Thoracic aorta (tissue), 2 donors: ENCODE measurements at places on chromosomes 6 and 20. TPM values are rescaled to one million over a fixed set of nuclear protein-coding genes. Genes with fewer than 3 reads are reported as not detected.

DNA sequence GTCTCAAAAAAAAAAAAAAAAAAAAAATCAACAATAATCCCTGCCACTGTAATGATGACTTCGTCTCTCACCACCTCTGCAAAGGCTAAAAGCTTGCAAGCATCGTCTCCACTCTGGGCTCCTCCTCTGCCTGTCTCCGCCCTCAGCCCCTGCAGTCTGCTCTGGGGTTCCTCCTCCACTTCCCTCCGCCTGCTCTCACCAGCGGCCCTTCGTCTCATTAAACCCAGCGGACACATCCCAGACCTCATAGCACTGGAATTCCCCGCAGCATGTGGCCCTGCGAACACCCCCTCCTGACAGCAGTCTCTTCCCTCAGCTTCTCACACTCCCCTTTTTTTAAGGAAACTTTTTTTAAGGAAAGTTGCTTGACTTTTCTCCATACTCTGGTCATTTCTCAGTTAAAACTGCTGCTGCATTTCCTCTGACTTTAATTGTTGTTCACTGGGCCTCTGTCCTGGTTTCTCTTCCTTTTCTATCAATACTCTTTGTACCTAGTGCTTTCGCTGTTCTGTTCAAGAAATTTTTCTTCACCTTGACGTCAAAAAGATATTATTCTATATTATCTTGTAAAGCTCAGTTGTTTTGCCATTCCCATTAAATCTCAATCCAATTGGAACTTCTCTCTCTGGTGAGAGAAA lies 70.9 kb upstream of the PLEKHG1 start:
- H3K36me3 ChIP-seq, result no peaks in the 10 kb centered on the region
- no peak overlapping the region for H3K27ac ChIP-seq
- H3K4me1 ChIP-seq, result peaks cover 7% of the 10 kb centered on the region
- H3K4me3 ChIP-seq, result no peak overlapping the region
- H3K27me3 ChIP-seq, result no peaks in the 10 kb centered on the region

NANP gene
- total RNA-seq, result 9.0 TPM

VSX1 gene
- total RNA-seq, result not detected

DNA sequence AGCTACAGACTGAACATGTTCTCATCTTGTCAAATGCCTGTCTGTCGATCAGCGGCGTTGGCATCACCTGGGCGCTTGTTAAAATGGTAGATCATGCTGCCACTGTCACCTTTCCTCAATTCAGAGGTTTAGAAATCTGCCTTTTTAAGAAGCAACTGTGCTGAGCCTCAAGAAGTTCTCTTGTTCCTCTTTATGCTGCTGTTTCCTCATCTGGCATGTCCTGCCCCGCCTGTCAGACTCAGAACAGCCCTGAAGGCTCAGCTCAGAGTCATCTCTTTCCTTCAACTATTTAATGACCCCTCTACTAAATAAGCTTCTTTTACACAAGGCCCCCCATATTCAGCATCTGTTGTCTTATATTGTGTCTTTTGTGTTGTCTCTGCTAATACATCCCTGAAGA lies 368.2 kb downstream of the EPM2A start:
- H3K4me3 ChIP-seq, result no peak overlapping the region
- peaks cover 3% of the 10 kb centered on the region for H3K4me1 ChIP-seq
- H3K27ac ChIP-seq, result no peak overlapping the region
- H3K36me3 ChIP-seq, result no peaks in the 10 kb centered on the region
- no peak for DNase-seq

GRCh38 chr20:10521068-10521831 lies 86.1 kb downstream of the SLX4IP start:
- no peak overlapping the region for H3K4me3 ChIP-seq
- H3K27me3 ChIP-seq, result no peaks in the 10 kb centered on the region
- no peaks in the 10 kb centered on the region for H3K36me3 ChIP-seq
- no peak for DNase-seq
- H3K4me1 ChIP-seq, result no peaks in the 10 kb centered on the region

- no peak for DNase-seq
- no peaks in the 10 kb centered on the region for H3K36me3 ChIP-seq
- H3K4me3 ChIP-seq, result no peak overlapping the region
- no peak overlapping the region for H3K27ac ChIP-seq
- H3K4me1 ChIP-seq, result no peaks in the 10 kb centered on the region
- H3K27me3 ChIP-seq, result no peaks in the 10 kb centered on the region
Measured at GRCh38 chr6:139107051-139107450, 27.8 kb upstream of the HECA start.

C6orf15 gene
- not detected for total RNA-seq

- no peaks in the 10 kb centered on the region for H3K27me3 ChIP-seq
- no peak overlapping the region for H3K27ac ChIP-seq
- H3K4me1 ChIP-seq, result no peaks in the 10 kb centered on the region
- no peak overlapping the region for H3K4me3 ChIP-seq
Measured at GRCh38 chr6:10030942-10031537, 383.8 kb downstream of the TFAP2A start.

DNA sequence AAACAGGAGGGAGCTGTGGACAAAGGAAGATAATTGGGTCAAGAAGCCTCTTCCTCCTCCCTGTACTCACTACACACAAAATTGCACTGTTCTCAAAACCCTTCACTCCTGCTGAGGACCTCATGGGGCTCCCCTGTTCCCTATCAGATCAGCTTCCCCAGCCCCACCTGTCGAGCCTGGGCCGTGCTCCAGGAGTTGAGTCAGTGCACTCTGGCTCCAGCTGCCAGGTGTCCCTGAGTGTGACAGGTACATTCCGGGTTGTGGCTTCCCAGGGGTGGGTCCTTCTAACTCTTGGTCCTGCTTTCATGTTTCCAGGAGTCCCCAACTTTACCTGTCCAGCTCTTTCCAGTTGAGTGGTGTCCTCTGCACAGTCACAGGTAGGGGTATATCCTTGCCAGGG lies 8.4 kb downstream of the RAB5IF start:
- H3K27me3 ChIP-seq, result no peaks in the 10 kb centered on the region
- H3K36me3 ChIP-seq, result peaks cover 53% of the 10 kb centered on the region
- no peak overlapping the region for H3K27ac ChIP-seq

GRCh38 chr6:153117986-153118879 lies 12.8 kb downstream of the RGS17 start:
- no peaks in the 10 kb centered on the region for H3K4me1 ChIP-seq
- H3K27me3 ChIP-seq, result no peaks in the 10 kb centered on the region
- H3K36me3 ChIP-seq, result no peaks in the 10 kb centered on the region
- H3K27ac ChIP-seq, result no peak overlapping the region
- no peak overlapping the region for H3K4me3 ChIP-seq
- no peak for DNase-seq

- no peaks in the 10 kb centered on the region for H3K36me3 ChIP-seq
- DNase-seq, result no peak
- no peaks in the 10 kb centered on the region for H3K27me3 ChIP-seq
- no peaks in the 10 kb centered on the region for H3K4me1 ChIP-seq
- no peak overlapping the region for H3K27ac ChIP-seq
Measured at GRCh38 chr6:154251116-154251515, 105.5 kb downstream of the IPCEF1 start.

TRIM38 gene
- 25.1 TPM for total RNA-seq

GRCh38 chr6:36032261-36032660 lies 4.7 kb downstream of the MAPK14 start:
- H3K4me1 ChIP-seq, result peaks cover 53% of the 10 kb centered on the region
- H3K27ac ChIP-seq, result no peak overlapping the region
- no peak overlapping the region for H3K4me3 ChIP-seq
- no peaks in the 10 kb centered on the region for H3K36me3 ChIP-seq
- DNase-seq, result no peak
- no peaks in the 10 kb centered on the region for H3K27me3 ChIP-seq

GRCh38 chr6:105321207-105321606 lies 81.7 kb downstream of the PREP start:
- peaks cover 6% of the 10 kb centered on the region for H3K36me3 ChIP-seq
- no peaks in the 10 kb centered on the region for H3K27me3 ChIP-seq
- no peak overlapping the region for H3K4me3 ChIP-seq
- H3K4me1 ChIP-seq, result peaks cover 11% of the 10 kb centered on the region

- no peaks in the 10 kb centered on the region for H3K36me3 ChIP-seq
- H3K4me3 ChIP-seq, result no peak overlapping the region
- H3K27me3 ChIP-seq, result no peaks in the 10 kb centered on the region
Measured at GRCh38 chr6:109048176-109048575, 46.5 kb downstream of the SESN1 start.

GRCh38 chr20:31474097-31474436 lies 860 bp downstream of the DEFB124 start:
- H3K27me3 ChIP-seq, result no peaks in the 10 kb centered on the region
- H3K4me3 ChIP-seq, result no peak overlapping the region
- peaks cover 10% of the 10 kb centered on the region for H3K4me1 ChIP-seq
- H3K36me3 ChIP-seq, result no peaks in the 10 kb centered on the region
- no peak for DNase-seq

GRCh38 chr6:26043384-26044139 lies 43.7 kb upstream of the HFE start:
- no peaks in the 10 kb centered on the region for H3K36me3 ChIP-seq
- H3K4me1 ChIP-seq, result peaks cover 4% of the 10 kb centered on the region
- peak overlapping the region; percentile 72 for H3K4me3 ChIP-seq
- H3K27me3 ChIP-seq, result no peaks in the 10 kb centered on the region
- peak overlapping the region; percentile 95 for H3K27ac ChIP-seq

ALDH5A1 gene
- total RNA-seq, result 6.2 TPM

GRCh38 chr6:148177589-148178233 lies 164.9 kb upstream of the SASH1 start:
- DNase-seq, result peak; percentile 25
- no peaks in the 10 kb centered on the region for H3K27me3 ChIP-seq
- no peaks in the 10 kb centered on the region for H3K36me3 ChIP-seq
- H3K4me3 ChIP-seq, result no peak overlapping the region
- H3K4me1 ChIP-seq, result no peaks in the 10 kb centered on the region
- no peak overlapping the region for H3K27ac ChIP-seq

GRCh38 chr6:138654715-138655634 lies 118.6 kb upstream of the CCDC28A start:
- H3K27ac ChIP-seq, result no peak overlapping the region
- no peak for DNase-seq
- no peaks in the 10 kb centered on the region for H3K27me3 ChIP-seq
- peaks cover 10% of the 10 kb centered on the region for H3K4me1 ChIP-seq
- no peaks in the 10 kb centered on the region for H3K36me3 ChIP-seq
